NCI-H2171 (cell line): ENCODE measurements at places on chromosomes 6 and 20.

GRCh38 chr6:106118835-106119431 lies 32.8 kb downstream of the PRDM1 start:
- no peak for DNase-seq

GRCh38 chr20:62405108-62405980 lies 1.7 kb downstream of the CABLES2 start:
- DNase-seq, result no peak

DNA sequence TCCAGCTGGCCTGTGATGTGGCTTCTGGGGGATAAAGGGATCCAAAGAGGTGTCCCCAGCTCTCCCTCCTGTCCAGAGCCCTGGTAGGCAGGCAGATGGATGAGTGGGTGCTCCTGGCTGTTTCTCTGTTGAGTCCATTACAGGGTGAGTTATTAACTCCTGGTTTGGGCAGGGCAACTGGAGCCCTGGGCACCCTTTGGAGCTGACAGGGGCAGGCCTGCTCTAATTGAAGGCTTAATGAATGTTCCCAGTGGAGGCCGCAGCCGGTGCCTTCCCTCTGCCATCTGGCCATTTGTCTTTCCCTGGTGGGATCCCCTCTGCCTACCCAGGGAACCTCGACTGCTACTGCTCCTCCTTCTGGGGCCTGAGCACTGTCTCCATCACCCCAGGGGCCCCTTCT lies 44.7 kb upstream of the MLN start:
- peak; percentile 72 for DNase-seq

DNA sequence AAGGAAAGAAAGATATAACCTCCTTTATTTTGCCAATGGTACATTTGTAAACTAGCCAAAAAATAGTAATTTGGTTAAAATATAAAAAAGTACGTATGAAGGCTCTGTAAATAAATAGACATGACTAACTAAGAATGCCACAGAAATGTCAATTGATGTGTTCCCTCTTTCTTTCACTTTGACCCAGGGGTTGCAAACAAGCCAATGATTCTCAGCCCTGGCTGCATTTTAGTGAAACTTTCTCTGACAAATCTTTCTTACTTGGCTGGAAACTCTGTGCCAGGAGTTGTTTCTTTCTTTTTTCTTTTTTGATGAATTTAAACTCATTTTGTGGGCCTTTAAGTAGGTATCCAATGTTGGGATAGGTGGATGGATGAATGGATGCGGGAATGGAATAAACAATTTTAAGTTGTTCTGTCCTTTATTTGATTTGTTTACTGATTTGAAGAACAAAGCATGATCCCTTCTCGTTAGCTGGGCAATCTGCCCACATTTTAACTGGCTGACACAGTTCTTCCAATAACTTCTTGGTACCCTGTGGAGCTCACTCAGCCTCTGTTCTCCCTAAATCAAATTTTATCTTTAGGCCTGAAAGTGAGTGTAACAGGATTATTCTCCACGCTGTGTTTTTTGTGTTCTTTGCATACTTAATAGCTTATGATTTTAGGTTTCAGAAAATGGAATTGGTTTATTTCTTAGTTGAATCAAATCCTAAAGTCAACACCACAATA lies 58.6 kb upstream of the GCLC start:
- DNase-seq, result no peak

- DNase-seq, result no peak
Measured at GRCh38 chr6:125182237-125183008, 28.9 kb downstream of the TPD52L1 start.

DNA sequence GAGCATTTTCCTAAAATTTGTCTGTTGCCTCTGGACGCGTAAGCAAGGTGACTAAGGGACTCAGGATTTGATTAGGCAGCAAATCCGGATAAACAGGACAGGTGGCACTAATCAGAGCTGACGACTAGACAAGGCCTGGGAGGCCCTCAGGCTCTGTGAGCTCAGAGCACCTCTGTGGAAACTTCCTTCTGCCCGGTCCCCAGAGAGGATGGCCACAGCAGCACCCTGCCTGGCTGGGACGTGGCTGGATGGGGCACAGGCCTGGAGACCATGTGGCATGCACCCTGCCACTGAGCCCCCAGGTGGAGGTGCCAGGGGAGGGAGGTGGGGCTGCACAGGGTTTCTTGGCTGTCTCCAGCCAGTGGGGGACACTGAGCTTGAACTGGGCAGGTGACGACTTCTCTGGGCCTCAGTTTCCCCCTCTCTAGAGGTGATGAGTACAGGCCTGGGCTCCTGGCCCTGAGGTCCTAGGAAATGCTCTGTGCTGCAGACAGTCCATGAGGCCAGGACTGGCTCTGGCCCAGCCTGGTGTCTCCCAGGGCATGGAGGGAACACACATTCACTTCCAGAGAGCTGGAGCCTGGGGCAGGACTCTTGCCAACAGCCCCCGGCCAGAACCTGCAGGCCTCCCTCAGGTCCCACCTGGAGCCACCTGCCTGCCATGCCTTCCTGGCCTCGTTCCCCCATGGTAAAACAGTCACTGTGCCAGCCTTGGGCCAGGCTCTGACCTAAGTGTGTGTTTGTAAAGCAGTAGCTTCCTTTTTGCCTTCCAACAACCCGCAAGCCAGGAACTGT lies 39.6 kb upstream of the STX16 start:
- no peak for DNase-seq

DNA sequence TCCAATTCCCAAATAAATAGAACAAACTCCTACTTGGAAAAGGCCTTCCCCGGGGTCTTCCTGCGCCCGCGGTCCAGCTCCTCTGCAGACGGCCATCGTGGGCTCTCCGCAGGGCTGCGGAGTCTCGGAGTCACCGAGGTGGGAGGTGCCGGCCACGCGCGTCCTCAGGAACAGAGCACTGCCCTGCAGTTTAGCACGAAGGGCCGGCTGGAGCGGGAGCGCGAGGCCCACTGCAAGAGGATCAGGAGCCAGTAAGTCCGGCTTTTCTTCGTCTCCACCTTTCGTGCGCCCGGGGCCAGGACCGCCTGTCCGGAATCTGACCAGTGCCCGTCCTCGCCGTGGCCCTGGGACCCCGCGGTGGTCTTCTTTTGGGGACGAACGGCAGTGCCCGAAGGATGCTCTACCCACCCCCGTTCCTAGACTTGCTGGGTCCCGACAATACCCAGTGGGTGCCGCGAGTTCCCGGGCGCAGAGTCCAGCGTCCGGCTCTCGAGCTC lies 1.4 kb downstream of the BHLHE23 start:
- no peak for DNase-seq

DNA sequence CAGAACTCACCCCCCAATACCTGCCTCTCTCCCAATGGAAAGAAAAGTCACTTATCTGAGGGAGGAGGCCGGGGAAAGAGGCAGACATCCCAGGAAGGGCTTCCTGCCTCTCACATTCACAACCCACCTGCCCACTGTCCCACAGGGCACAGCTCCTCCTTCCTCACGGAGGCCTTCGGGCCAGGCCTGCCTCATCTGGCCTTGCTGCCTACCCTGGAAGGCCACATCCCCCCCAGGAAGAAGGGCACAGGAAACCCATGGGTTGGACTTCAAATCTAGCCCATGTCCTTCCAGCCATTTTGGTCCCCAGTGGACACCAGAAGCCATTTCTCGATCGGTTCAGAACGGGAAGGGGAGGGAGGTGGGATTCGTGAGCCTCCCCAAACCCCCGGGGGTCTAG lies 162.0 kb downstream of the PREX1 start:
- DNase-seq, result no peak
